NCI-H526 treated with DMSO at 0.1 percent for 48 hours (cell line): ENCODE measurements at places on chromosomes 6 and 20.

DNA sequence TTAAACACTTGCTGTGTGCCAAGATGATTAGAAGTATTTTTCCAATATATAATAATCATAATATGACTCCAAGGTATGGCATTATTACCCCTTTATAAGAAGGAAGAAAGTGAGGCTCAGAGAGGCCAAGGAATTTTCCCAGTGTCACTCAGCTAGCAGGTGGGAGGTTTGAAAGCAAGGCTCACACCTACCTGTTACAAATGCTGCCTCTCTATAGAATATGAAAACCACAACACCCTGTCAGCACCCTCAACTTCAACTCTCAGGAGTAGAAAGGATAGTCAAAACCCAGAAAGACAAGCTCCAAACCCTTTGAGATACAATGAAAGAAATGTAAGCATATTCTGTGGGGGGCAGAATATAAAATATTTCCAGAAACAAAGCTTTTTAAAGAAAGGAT, 76.7 kb downstream of the LAMP5 start:
- no peak for DNase-seq

- DNase-seq: no peak
Measured at GRCh38 chr20:47672166-47672565, 113.1 kb downstream of the SULF2 start.

- peak; percentile 34 for DNase-seq
Measured at GRCh38 chr20:57991211-57991881, 237.1 kb downstream of the ANKRD60 start.

- peak; percentile 81 for DNase-seq
Measured at GRCh38 chr20:62914970-62915457, 11.3 kb downstream of the DIDO1 start.

DNA sequence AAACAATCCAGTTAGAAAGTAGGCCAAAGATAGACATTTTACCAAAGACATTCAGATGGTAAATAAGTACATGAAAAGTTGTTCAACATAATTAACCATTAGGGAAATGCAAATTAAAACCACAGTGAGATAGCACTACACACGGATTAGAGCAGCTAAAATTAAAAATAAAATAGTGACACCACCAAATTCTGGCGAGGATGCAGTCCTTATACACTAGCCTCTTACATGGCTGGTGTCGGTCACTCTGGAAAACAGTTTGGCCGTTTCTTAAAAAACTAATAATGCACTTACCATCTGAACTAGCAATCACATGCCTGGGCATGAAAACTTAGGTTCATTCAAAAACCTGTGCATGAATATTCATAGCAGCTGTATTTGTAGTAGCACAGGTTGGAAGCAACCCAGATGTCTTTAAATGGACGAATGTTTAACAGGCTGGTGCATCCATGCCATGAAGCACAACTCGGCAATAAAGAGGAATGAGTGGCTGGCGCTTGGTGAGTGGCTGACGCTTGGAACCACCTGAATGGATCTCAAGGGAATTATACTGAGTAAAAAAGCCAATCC, 77.0 kb downstream of the FAM120B start:
- DNase-seq: no peak

DNA sequence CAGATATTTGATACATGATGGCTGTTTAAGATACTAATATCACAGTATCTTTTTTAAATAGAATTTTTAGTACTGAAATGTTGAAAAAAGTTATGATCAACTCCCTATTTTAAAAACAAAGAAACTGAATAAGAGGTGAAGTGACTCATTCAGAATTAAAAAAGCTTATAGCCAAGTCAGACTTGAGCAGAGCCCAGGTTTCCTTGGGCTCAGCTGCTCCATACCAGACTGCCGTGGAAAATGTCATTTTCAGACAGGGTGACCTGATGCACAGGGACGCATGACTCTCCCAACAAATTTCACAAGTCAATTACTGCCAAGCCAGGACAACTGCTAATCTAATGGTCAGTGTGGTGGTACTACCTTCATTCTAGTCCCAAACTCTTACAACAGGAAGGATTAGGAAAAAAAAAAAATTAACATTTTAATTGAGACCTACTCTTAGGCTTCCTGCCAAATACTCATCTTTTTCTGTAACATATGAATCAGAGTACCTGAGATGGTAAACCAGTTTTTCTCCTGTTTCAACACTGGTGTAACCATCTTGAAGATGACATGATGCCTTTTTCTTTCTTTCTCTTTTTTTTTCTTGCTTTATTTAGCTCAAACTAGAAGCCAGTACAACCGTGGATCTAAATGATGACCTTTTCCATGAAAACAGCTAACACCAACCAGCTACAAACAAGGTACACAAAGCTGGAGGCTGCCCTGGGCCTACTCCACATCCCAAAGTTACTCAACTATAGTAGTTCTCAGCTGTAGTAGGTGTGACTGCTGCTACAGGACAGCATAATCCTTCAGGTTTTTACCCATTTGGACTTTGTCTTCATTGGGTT, 30.5 kb downstream of the SLC22A23 start:
- no peak for DNase-seq
